Stimulated activated naive CD4-positive, alpha-beta T cell treated with Interleukin-2 at 50 U/mL for 16 hours (primary cell): ENCODE measurements at places on chromosomes 5 and 9.

DNA sequence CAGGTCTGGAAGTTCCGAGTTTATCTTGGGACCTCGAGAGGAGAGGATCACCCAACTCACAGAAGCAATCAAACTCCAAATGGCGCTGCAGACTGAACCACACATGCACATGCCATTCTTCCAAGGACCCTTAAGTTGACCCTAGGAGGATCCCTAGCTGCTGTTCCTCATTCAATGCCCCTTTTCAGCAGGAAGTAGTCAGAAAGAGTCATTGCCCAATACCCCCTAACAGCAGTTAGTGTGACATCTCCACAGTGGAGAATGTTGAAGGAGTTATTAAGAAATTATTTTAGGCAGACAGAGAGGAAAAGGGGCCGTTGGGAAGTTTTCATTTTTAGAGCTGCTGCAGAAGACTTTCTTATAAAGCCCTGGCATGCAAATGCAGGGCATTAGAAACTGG is 229.9 kb upstream of the DAB2 start:
- no peak for DNase-seq

GRCh38 chr5:60521376-60522291 is 178.3 kb downstream of the DEPDC1B start:
- DNase-seq = no peak

DNA sequence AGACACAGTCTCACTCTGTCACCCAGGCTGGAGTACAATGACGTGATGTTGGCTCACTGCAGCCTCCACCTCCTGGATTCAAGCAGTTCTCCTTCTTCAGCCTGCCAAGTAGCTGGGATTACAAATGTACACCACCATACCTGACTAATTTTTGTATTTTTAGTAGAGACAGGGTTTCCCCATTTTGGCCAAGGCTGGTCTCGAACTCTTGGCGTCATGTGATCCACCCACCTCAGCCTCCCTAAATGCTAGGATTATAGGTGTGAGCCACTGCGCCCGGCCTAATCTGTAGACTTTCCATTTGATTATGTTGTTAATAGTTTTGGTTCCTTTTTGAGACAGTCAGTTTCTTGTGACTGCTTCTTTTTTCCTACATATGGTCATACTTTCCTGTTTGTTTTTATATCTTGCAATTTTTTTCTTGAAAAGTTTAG is 31.0 kb downstream of the MTREX start:
- DNase-seq = peak; percentile 61

DNA sequence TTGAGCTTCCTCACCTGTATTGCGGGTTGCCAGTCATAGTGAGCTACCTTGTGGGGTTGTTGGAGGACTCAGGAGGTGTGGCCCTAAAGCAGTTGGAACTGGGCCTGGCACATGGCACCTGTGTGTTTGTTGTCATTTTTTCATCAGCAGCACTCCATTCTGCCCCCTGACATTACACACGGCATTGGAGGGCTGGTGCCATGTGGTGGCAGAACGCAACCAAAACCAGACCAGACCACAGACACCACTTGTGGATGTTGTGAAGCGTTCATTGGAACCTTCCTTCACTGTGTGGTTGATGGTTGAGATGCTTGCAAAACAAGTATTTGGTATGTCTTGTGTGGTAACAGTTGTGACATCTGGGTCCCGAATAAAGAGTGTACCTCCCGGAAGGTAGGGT is 113.2 kb upstream of the ERCC6L2 start:
- no peak for DNase-seq

- no peak for DNase-seq
Measured at GRCh38 chr9:121350993-121351561, 19.0 kb downstream of the STOM start.

DNA sequence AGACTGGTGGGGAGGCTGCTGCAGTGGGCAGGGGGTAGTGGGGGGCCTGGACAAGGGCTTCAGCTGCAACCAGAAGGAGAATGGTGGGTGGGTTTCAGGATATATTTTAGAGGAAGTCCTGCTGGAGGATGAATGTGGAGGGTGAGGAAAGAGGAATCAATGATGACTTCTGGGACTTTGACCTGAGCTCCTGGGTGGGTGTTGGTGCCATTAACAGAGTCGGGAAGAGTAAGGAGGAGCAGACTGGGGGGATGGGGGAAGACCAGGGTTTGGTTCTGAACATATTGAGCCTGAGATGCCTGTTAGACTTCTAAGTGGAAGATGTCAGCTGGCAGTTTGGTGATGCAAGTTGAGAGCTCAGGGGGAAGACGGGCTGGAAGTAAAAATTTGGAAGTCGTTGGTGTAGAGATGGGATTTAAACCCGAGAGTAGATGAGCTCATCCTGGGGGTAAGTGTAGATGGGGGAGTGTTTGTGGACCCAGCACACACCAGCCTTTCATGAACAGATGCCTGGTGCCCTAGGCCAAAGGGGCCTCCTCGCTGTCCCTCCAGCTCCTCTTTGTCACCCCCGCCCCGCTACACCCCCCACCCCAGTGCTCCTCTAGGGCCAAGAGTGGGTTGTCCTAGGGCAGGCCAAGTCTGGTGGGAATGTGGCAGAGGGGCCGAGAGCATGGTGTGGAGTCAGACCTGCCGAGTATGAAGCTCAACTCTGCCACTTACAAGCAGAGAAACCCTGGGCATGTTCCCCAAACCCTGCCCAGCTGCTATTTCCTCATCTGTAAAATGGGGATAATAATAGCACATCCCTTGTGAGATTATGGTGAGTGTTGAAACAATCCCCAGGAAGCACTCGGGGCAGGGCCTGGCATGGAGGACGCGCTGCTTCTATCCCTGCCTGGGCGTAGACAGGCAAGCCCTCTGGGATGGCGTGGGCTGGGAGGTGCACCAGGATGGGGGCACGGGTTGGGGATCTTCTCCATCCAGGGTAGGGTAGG is 4.0 kb downstream of the DNM1 start:
- no peak for DNase-seq

GRCh38 chr5:178382754-178383164 is 150.2 kb upstream of the PHYKPL start:
- DNase-seq = no peak

DNA sequence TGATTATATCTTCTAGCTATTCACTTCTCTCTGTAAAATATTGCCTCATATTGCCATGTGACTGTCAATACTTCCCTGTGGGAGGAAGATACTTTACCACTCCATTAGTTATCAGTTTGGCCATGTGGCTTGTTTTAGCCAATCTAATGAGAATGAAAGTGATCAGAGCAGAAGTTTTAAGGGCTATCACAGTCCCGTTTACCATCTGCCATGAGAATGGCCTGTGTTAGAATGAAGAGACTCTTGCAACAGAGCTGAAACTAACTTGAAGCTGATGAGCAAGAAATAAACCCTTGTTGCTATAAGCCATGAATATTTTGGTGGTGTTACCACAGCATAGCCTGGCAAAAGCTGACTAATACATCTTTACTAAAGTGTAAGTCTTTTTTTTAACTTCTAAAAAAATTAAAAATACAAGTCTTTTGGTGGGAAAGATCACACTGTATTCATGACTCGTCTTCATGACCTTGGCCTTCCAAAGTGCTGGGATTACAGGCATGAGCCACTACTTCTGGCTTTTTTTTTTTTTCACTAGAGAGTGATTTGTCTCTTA is 68.0 kb upstream of the CTNNA1 start:
- no peak for DNase-seq

DNA sequence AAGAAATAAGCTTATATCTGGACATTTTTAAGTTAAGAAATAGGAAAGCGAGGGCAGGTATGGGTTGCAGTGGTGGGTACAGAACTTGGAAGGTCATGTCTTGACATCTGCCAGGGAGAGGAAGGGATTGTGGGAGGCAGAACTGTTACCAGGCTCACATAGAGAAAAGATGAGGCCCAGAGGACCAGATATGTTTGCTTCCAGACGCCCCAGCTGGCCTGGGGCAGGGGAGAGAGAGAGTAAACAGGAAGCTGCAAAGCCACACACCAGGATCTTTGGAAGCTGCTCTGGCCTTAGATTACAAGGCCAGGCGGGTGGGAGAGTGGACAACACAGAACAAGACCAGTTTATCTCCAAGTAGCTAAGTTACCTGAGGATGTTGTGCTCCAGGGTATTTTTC is 71.2 kb downstream of the MARCHF11 start:
- no peak for DNase-seq

DNA sequence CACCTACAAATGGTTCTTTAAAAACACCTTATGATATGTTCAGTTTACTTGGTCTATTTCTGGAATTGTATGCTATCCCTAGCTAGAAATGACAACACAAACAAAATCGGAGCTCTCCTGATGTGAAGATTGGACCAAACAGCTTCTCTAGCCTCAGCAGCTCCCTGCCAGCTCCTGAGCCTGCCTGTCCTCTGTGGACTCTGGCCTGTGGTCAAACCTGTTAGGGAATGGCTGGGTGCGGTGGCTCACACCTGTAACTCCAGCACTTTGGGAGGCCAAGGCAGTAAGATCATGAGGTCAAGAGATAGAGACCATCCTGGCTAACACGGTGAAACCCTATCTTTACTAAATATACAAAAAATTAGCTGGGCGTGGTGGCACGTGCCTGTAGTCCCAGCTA is 195.3 kb downstream of the GAS1 start:
- DNase-seq = no peak

DNA sequence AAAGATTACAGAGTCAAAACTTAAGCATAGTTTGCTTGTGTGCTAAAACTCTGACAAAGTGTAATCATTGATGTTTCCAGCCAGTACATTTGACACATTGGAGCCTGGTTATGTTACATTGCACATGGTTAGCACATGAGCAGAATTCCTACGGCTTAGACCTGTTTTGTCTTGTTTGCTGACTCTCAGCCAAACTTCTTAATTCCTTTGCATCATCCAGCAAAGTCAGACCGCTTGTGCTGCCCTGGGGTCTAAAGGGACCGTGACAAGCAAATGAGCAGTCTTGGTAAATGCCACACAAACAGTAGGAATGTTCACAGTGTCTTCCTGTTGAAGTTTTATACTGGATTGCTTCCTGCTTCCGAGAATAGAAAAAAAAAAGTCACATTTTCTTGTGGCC is 72.0 kb upstream of the ENTREP1 start:
- DNase-seq = no peak

GRCh38 chr5:92665506-92665905 is 915.5 kb downstream of the NR2F1-AS1 start:
- no peak for DNase-seq

DNA sequence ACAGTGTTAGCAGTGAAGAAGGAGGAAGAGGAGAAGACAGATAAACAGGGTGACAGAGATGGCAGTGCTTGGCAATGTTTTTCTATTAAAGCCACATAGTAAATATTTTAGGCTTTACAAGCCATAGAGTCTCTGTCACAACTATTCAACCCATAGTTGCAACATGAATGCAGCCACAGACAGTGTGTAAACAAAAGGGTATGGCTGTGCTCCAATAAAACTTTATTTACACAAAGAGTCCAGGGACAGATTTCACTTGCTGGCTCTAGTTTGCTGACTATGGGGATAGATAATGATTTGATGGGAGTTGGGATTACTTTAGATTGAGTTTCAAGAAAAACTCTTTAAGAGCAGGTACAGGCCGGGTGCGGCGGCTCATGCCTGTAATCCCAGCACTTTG is 224.8 kb upstream of the SEMA6A start:
- DNase-seq = no peak

- DNase-seq = no peak
Measured at GRCh38 chr5:124748687-124749594, 2.5 kb upstream of the ZNF608 start.

DNA sequence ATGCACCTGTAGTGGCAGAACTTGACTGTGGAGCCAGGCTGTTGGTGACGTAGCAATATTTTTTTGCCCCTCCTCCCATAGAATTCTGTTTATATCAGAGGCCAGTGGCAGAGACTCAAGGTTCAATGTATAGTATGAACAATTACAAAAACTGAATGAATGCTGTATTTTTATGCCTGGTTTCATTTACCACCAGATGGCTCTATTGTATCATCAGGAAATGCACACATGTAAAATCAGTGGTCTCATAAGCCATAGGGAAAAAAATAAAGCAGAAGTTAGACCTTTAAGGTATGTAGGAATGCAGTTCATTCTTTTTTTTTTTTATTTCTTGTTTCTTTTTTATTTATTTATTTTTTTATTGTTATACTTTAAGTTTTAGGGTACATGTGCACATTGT is 43.6 kb downstream of the CCDC192 start:
- DNase-seq = no peak

GRCh38 chr9:118785456-118785855 is 583.8 kb downstream of the BRINP1 start:
- DNase-seq = no peak

GRCh38 chr5:179128976-179129375 is 68.8 kb downstream of the ZNF354C start:
- no peak for DNase-seq

- no peak for DNase-seq
Measured at GRCh38 chr5:37661951-37662350, 177.9 kb downstream of the GDNF start.

GRCh38 chr5:159928122-159928909 is 12.0 kb downstream of the ADRA1B start:
- no peak for DNase-seq

DNA sequence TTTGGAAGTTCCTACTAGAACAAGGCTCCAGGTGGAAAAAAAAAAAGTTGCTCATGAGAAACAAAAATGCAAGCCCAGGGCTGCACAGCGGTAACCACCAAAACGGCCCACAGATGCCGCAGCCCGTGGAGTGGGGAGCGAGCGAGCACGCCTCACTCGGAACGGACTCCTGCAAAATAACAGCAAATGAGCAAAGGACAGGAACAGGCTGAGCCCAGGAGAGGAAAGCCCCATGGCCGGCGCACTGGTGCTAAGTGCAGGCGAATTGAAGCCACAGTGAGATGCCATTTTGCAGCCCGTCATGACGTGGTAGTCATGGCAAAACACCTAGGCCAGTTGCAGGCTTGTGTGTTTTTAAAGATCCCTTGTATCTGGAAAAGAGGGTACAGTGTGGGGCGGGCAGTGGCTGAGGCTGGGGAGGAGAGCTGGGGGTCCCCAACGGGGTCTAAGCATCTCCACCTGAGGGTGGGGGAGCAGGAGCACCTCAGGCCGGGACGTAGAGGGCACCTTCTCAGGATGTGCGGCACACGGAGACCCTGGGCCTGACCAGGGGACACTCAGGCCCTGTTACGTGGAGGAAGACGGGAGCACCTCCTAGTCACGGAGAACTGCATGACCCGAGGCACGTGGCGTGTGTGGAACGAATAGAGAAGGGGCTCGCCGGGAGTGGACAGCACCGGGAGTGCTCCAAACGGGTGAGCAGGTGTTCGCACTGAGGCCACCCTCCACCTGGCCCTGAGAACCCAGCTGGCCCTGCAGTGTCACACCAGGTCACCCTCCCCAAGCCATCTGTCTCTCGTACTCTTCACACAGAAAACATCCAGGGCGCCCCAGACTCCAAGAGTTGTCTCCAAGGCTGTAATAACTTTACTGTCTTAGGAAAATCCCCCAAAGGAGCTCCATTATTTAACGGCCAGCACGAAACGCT is 10.7 kb downstream of the GRM6 start:
- no peak for DNase-seq
